ENCODE measurements at places on chromosomes 11 and 22.

- no peak for DNase-seq
Observed at GRCh38 chr11:16874275-16874975, 136.0 kb downstream of the C11orf58 start.

DNA sequence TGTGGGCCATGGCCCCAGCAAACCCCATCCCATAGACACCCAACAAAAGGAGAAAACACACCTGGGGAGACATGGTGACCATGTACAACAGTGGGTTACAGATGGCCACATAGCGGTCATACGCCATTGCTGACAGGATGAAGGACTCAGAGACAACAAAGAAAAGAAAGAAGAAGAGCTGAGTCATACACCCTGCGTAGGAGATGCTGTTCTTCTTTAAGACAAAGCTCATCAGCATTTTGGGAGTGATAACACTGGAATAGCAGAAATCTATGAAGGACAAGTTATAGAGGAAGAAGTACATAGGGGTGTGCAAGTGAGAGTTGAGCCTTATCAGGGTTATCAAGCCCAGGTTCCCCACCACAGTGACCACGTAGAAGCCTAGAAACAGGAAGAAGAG, 4.9 kb downstream of the OR8B8 start:
- DNase-seq = no peak

DNA sequence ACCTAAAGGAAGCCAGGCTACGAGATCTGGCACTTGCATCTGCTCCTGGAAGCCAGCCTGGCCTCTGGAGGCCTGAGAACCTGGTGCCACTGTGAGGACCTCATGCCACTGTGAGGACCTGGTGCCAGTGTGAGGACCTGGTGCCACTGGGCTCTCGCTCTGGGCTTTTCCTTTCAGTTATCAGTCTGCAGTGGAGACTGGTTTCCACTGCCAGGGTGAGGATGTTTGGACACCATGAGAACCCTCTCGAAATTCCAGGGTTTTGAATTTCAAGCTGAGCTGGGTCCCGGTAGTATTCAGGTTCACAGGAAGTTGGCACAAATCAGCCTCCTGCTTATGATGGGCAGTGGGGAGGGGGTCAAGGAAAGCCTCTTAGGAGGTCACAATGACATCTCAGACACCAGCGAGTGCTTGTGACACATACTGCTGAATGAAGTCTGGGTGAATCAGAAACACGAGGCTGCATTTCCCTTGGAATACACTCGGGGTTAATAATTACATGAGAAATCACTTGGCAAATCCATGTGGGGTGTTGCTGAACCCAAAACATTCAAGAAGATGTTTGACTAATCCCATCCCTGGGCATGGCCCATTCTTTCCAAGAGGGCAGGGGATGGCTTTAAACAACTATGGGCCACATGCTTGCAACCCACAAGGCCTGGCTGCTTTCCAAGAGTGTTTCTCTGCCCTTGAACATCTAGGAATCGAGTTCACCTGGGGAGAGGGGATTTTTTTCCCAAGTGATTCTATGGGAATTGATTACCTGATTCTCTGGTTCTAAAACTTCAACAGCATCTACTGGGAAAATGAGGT, 60.2 kb downstream of the LINC01488 start:
- DNase-seq = no peak

DNA sequence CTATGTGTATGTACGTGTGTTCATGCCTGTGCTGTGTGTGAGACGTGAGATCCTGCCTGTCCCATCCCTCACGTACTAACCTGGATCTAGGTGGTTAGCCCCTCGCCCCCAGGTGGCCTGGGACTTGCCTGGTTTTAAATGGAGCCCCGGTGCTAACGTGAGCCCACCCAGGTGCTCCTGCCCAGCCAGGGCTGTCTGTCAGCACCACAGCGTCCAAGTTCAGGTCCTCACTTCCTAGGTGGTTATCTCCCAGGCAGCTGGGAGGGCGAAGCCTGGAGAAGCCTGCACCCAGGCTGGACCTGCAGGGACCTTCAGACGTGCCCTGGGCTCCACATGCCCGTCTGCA, 86.0 kb downstream of the KCNQ1 start:
- no peak for DNase-seq

GRCh38 chr11:22130462-22131053, 62.3 kb upstream of the ANO5 start:
- DNase-seq = no peak

- no peak for DNase-seq
Observed at GRCh38 chr11:44316659-44317240, 6.8 kb upstream of the ALX4 start.

DNA sequence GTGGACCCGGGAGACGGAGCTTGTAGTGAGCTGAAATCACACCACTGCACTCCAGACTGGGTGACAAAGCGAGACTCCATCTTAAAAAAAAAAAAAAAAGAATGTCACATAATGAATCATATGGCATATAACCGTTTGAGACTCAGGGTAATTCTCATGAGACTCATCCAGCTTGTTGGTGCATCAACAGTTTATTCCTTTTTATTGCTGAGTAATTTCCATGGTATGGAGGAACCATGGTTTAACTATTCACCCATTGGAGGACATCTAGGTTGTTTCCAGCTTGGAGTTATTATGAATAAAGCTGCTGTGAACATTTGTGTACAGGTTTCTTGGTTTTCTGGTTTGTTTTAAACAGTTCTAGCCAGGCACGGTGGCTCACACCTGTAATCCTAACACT, 25.3 kb downstream of the PPARA start:
- DNase-seq = no peak

GRCh38 chr11:126359431-126360048, 4.1 kb downstream of the ST3GAL4 start:
- no peak for DNase-seq

DNA sequence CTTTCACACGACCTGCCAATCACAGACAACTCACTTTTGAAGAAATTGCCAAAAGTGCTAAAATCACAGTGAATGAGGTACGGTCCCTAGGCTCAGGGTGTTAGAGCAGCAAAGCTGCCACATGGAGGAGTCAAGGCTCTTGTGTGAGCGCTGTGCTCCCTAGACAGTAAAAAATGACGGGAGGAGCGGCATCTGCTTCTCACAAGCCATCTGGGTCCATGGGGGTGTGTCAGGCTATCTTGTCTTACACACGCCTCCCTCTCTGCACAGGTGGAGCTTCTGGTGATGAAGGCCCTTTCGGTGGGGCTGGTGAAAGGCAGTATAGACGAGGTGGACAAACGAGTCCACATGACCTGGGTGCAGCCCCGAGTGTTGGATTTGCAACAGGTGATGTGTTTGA, 14.8 kb downstream of the PSMD13 start:
- DNase-seq = no peak

- DNase-seq = peak; percentile 23
Observed at GRCh38 chr22:29268511-29269229, 602 bp downstream of the EWSR1 start.

DNA sequence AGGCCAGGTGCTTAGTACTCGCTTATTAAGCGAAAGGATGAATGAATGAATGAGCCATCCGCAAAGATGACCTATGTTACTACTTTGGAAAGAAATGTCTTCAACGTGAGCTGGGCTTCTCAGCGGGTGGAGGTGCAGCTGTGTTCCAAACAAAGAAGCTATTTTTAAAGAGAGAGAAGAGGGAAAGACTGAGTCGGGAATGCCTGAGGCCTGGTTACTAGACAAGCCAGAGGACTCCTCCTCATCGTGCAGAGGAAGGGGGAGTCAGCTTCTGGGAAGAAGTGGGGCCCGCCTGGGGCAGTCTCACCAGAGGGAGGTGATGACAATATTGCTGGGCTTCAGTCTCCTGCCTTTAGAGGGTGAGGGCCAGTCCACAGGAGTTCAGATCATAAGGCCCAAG, 30.4 kb upstream of the CD5 start:
- no peak for DNase-seq

GRCh38 chr22:29334148-29334547, 18.7 kb upstream of the RASL10A start:
- no peak for DNase-seq

- no peak for DNase-seq
Observed at GRCh38 chr11:110492321-110492685, 62.6 kb downstream of the FDX1 start.

DNA sequence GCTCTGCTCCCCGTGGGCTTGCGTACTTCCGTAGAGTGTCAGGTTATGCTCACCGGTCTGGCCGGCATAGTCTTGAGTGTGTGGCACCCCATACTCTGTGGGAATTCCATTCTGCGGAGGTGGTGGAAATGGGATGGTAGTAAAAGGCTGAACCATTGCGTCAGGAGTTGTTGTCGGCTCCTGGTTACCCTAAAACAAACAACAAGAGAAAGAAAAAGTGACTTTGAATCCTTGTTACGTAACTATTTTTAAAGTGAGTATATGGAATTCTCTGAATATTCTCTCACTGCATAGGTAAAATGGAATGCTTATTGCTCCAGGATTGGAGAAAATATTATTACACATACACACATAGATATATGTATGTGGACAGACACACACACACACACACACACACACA, 92.1 kb downstream of the APOL5 start:
- DNase-seq = no peak

GRCh38 chr11:78397398-78397797, 20.2 kb downstream of the GAB2 start:
- DNase-seq = no peak

DNA sequence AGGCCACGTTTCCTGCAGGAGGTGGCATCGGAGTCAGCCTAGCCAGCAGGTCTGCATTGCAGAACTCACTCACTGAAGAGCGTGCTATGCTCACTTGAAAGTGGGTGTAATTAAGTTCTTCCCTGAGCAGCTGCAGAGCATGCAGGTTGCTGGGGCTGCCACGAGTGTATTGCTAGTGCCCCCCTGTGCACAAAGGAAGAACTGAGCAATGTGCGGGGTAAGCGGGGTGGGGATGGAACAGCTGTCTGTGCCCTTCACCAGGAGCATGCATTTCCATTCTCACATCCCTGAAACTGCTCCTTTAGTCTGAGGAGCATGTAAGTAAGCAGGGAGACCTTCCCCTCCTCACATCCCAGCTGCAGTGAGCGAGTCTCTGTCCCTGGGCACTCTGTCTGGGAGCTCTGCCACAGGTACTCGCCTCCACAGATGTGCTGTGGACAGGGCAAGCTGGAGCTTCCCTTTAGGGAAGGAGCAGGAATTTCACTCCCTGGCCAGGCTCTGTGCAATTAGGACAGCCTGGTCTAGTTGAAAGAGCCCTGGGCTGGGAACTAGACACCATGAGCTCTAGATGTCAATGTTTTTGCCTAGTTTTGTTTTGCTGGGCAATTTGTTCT, 1031.8 kb downstream of the NTM start:
- DNase-seq = no peak

GRCh38 chr11:64019106-64020037, 16.4 kb upstream of the FLRT1 start:
- no peak for DNase-seq
